ENCODE measurements at places on chromosomes 5 and 9.

DNA sequence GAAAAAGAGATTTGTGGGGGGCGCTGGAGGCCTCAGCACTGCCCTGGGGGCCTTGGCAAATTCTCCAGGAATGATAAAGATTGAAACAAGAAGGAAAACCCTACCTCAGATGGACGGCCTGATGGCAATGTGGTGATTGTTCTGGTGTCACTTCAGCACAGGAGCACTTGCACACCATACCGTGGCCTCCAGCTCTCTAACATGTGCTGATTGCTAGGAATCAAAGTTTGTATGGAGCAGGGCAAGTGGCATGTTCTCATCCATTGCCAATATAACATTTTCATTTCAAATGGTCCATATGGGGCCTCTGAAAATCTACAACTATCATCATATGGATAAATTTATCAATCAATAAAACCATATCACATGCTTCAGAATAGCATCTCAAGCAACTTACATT is 253.0 kb downstream of the DEPDC1B start:
- DNase-seq: no peak

DNA sequence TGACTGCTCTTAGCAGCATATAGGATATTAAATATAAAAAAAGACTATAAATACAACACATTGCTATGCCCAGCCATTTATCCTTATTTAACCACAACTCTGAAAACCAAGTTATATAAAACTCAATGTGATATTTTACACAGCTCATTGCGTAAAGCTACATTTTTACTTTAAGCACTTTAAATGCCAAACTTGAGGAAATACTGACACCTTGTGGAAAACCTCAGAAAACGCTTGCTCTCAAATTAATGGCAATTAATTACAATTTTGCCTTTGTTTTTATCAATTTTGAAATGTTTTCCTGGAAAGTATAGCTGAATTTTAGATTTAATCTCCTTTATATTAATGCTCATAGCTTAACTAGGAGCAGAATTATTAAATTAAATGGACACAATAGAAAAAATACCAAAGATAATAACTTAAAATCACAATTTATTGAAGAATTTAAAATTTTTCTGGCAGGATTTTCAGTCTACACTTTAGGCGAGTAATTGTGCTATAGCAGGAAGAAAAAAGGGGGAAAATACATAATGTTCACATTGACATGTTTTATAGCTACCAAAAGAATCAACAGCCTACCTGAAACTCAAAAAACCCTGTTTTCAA is 25.2 kb upstream of the PLAC8L1 start:
- peak; percentile 10 for DNase-seq

DNA sequence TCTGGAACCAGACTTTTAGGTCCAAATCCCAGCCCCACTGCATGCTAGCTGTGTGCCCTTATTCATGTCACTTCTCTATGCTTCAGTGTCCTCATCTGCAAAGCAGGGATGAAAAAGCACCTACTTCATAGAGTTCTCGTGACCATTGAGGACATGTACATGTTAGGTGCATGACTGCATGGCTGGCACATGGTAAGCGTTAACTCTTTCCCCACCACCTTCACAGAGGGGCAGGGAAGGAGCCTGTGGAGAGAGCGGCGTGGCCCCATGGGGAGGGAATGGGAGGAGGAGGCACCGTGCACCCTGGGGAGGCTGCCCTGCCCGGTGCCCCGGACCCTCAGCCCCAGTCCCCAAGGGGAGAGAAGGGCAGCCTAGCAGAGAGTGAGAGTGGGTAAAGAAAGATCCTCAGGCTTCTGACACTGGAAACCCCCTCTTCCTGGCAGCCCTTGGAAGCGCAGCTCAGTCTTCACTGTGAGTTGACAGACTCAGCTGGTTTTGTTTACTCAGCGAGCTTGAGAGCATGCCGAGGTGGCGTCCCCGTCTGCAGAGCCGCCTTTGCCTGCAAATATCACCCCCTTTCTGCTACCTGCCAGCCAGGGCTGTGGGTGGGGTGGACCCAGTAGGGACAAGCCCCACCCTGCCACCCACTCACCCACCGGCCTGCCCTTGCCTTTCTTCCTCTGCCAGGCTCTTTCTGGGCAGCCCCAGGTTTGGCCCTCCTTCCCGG is 10.6 kb upstream of the ANGPTL2 start:
- DNase-seq: no peak

DNA sequence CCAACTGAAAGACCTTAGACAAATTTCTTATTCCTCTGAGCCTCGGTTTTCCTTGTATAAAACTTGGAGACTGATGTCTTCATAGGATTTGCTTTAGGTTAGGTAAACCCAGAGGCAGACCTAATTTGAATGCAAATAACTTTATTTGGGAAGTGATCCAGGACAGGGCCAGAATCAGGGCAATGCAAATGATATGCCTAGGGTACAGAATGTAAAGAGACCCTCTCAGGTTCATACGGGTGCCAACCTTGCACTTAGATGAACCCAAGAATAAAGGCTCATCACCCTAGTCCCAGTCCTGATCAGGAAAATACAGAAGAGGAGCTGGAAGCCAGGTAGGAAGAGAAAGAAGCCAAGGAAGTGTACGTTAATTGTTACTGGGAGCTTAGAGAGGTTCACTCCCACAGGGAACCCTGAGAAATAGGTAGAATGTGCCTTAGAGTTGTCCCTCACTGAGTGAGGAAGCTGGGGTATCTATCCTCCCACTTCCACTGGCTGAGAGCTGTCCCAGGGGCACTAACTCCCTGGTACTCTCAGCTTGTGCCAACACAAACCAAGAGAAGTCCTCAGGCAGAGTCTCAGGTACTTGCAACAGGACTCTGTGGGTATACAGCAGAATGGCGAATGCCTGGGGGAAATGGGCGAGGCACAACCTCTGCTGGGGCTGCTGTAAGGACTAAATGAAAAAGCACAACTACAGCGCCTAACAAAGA is 3.1 kb upstream of the HK3 start:
- no peak for DNase-seq

DNA sequence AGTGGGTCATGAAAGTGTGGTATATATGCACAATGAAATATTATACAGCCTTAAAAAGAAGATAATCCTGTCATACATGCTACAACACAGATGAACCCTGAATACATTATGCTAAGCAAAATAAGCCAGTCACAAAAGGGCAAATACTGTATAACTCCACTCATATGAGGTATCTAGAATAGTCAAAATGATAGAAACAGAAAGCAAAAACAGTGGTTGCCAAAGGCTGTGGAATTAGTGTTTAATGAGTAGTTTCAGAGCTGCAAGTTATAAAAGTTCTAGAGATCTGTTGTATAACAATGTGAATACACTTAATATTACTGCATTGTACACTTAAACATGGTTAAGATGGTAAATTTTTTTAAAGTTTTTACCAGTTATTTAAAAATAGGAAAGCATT is 135.0 kb downstream of the OXCT1 start:
- DNase-seq: no peak

- peak; percentile 73 for DNase-seq
These were observed 7.3 kb downstream of the CDC14B start for GRCh38 chr9:96612105-96612965.

DNA sequence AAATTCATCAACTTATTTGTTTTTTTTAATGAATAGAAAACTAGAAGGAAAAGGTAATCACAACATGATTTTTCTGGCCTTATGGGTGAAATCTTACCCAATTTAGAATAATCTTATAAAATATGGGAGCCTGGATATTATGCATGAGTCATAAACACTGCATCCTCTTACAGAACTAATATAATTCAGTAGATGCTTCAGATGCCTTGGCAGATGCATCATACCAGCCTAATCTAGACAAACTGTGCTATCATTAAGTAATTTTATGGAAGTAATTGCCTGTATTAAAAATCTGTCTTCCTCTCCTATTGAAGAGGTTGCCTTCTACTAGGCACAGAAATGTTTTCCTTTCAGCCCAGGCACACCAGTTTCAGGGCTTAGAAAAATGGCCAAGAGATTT is 2384.6 kb upstream of the WWC1 start:
- no peak for DNase-seq

- no peak for DNase-seq
These were observed 283.7 kb downstream of the TLR4 start for GRCh38 chr9:117987945-117988344.

DNA sequence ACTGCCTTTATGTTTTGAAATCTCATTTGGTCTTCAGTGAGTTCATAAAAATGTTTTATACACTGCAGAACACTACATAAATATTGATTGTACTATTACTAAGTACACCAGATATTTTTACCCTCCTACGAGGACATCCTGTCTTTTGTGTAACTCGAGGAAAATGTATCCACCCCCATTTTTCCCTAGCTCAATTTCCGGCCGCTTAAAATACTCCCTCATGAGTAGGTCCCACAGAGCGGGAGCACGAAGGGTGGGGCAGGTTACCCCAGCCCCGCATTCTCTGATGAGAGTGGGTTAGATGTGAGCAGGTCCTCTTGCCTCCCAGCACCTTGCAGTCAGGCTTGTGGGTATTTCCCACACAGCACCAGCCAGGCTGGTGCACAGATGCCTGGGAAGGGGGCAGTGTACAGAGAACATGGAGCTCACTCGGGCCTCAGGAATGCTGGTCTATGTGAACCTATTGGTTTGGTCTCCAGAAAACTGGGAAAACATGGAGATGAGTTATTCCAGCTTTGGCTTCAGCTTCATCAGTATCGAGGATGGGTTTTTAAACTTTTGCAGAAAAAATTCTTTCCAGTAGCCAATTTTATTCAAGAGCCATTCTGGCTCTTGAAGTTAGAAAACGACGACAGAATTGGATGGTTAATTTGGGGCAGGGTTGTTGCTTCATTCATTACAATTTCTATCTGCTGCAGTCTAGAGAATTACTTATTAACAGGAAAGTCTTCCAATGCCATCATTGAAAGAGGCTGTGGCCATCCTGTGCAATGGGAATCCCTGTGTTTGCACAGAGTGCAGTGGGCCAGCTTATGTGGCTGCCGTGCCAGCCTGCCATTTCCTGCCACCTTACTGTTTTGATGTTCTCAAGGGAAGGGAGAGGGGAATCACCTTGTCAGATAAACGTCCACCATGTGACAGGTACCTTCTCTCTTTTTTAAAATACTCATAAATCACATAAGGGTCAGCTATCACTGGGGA is 73.2 kb downstream of the WDR41 start:
- no peak for DNase-seq

GRCh38 chr5:158255609-158256008 is 396.7 kb upstream of the CLINT1 start:
- DNase-seq: no peak

DNA sequence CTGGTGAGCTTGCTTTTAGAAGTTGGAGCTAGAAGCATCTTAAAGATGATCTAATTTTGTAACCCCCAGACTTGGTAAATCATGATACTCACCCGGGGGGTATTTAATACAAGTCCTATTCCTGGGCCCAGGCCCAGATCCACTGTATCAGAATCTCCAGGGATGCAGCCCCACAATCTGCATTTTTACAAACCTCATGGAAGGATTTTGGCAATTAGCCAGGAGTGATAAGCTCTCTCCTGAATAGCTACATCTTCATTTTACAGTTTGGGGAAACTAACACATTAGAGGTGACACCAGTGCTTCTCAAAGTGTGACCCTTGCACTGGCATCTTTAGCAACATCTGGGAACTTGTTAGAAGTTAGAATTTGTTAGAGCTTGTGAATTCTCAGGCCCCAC is 31.2 kb upstream of the OTP start:
- DNase-seq: no peak

- peak; percentile 65 for DNase-seq
These were observed 38.9 kb downstream of the CDH6 start for GRCh38 chr5:31232273-31232888.

- DNase-seq: no peak
These were observed 3.3 kb downstream of the RXRA start for GRCh38 chr9:134329576-134329855.

DNA sequence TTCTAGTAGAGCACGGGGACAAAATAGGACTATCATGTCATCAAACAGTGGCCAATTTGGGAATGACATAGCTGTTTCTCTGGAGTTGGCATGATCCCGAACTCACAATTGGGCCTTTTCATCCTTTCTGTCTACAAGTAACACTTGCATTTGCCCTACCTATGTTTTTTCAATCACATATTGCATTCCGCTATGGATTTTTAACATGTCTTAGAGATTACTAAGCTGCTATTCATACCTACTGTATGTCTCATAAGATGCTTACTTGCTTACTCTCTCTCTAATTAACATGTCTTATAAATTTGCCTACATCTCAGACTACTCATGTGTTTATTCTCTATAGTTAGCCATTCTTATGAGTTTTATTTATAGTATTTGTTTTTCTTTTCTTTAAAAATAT is 341.2 kb upstream of the CTNND2 start:
- DNase-seq: no peak

All from small intestine (tissue), 16 donors.